Stimulated activated CD8-positive, alpha-beta memory T cell treated with anti-CD3 and anti-CD28 coated beads, Interleukin-15, amount 100 ng/mL, for 24 hours (primary cell): ENCODE measurements at places on chromosomes 7 and 10.

- DNase-seq, result no peak
Observed at GRCh38 chr7:114412548-114412947, 2.1 kb upstream of the FOXP2 start.

- DNase-seq, result peak; percentile 24
Observed at GRCh38 chr10:119313644-119314043, 106.3 kb downstream of the GRK5 start.

- DNase-seq, result no peak
Observed at GRCh38 chr7:17486835-17487234, 188.4 kb downstream of the AHR start.

DNA sequence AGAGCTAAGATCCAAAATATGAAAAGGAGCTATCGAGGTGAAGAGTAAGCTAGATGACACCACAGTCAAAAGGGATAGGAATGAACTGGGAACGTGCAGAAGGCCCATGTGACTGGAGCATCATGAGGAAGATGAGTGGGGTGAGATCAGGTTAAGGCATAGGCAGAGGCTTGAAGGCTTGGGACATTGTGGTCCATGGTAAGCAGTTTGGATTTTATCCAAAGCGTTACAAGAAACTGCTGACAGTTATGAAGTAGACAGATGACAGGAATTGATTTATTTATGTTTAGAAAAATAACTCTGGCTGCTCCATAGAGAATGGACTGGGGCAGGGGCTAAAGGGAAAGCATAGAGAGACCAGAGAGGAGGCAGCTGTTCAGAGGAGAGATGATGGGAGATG lies 18.1 kb upstream of the PANK1 start:
- no peak for DNase-seq

- DNase-seq, result no peak
Observed at GRCh38 chr7:87926581-87927461, 7.2 kb upstream of the ADAM22 start.

DNA sequence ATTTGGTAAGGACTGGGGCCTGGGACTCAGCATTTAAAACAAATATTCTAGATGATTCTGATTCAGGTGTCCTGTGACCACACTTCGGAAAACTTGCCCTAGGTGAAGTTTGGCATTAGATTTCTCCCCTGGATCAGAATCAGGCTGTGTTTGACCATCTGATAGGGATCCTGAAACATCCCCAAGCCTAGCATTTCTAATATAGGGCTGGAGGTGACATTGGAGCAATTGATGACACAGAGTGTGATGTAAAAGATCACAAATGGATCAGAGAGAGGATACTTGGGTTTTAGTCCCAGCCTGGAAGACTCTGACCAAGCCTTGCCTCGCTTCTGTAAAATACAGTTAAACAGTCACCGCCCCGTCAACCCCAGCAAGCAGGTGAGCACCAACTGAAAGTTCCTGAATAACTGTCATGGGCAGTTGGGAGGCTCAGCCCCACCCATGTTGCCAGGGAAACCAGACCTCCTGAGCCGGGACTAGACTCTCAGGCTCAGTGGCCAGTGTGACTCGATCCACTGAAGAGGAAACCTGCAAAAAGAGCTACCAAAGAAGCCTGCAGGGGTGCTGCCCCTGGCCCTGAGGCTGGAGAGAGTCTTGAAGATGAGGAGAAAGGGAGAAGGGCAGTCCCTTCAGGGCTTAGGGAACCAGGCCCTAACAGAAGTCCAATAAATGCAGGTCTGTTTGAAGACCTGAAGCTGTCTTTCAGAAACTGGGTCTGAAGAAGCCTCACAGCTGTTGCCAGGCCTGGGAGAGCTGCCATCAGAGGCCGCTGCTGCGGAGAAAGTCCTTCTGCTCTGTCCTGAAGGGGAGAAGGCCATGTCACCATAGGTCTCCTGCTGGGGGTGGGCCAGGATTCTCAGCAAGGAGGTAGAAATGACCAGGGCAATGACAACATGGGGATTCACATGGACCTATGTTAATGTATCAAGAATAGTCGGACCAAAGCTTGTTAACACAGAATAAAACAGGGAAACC lies 126.1 kb upstream of the KCNMA1 start:
- no peak for DNase-seq

GRCh38 chr7:84021292-84021908 lies 173.2 kb downstream of the SEMA3A start:
- DNase-seq, result no peak

- DNase-seq, result no peak
Observed at GRCh38 chr10:80741278-80741677, 203.6 kb downstream of the SH2D4B start.

DNA sequence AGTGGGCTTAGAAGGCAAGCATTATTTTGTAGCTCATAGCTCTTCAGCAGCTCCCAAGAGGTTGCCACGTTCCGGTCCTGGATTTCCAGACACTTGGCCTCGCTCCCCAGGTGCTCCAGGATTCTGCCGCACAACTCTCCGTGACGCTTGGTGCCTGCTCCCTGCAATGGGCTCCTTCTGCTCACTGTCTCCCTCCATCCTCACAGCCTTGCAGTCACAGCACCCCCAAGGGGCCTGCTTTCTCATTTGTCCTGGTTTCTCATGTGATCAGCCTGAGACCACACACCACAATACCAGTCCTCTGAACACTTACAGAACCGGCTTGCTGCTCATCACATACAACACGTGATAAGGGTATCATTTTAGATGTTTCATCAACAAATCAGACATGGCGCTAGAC lies 9.8 kb downstream of the IGFBP3 start:
- DNase-seq, result no peak

DNA sequence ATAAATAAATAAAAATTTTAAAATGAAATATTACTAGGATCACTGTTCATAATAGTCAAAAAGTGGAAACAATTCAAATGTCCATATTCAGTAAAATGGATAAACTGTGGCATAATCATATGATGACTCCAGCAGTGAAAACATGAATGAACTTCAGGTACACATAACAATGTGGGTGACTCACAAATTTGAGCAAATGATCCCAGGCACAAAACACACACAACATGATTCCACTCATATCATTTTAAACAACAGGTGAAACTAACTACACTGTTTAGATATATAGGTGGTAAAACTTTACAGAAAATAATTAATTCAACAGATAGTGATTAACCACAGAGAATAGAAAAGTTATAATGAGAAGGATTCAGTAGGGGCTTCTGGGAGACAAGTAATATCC lies 14.7 kb upstream of the SAMD8 start:
- DNase-seq, result no peak

GRCh38 chr7:93196336-93196735 lies 29.9 kb downstream of the HEPACAM2 start:
- no peak for DNase-seq
